ENCODE measurements at places on chromosomes 12 and 14.

- DNase-seq = no peak
These were observed 50.3 kb upstream of the ANP32D start for GRCh38 chr12:48422060-48422459.

- DNase-seq = peak; percentile 68
These were observed 82.4 kb upstream of the RESF1 start for GRCh38 chr12:31876568-31877424.

GRCh38 chr12:69726922-69727321 lies 11.7 kb upstream of the RAB3IP start:
- no peak for DNase-seq

DNA sequence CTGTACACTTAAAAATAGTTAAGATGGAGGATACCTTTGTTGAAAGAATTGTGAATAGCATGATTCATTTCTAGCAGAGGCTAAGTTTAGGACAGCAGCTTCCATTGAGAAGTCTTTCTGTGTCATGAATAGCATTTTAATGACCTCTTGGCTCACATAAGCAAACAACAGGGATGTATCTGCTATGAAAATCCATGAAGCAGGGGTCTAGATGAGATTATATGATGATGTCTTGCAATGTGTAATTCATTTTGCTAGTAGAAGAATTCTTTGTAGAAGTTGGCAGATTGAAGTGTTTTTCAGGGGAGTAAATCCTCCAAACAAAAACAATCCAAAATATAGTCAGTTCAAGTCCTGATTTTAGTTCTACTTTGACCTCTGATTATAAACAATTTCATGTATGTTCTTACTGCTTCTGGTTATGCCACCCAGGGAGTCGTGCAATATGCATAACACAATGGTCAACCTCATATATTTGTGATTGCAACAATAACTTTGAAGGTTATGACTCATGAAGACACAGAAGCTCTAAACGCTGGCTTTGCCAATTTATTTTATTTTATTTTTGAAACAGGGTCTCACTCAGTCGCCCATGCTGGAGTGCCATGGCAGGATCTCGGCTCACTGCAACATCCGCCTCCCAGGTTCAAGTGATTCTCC lies 6.9 kb upstream of the RD3L start:
- no peak for DNase-seq

GRCh38 chr12:62726471-62726980 lies 208.4 kb downstream of the PPM1H start:
- no peak for DNase-seq

DNA sequence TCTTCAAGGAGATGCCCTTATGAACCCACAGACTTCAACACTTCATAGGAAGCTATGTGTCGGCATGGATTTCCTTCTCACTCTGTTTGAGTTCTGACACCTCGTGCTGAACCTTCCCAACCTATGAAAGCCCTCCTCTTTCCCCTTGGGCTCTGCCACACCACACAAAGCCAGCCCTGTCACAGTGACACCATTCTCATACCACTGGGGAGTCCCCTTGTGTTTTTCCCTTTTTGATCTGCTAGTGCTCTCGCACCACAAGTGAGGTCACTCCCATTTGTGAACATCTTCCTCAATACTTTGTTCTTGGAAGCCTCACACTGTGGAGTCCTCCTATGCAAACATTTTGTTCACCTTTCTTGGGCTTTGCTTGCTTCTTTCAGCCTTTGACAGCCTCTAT lies 264.6 kb upstream of the ALG10 start:
- no peak for DNase-seq

- DNase-seq = no peak
These were observed 82.4 kb downstream of the ARF6 start for GRCh38 chr14:49975276-49975675.

GRCh38 chr12:508145-508544 lies 48.4 kb downstream of the B4GALNT3 start:
- peak; percentile 58 for DNase-seq

- DNase-seq = peak; percentile 95
These were observed at the start of gene VCPKMT for GRCh38 chr14:50116181-50116956. Gene VCPKMT (minus strand): TSS chr14:50116572. CDS start chr14:50116552, 20 bp downstream.

- no peak for DNase-seq
These were observed at the start of gene AMHR2 for GRCh38 chr12:53423597-53423996. Gene AMHR2 (plus strand): TSS chr12:53423855. CDS start chr12:53423935, 80 bp downstream.

- no peak for DNase-seq
These were observed 15.3 kb upstream of the NTF3 start for GRCh38 chr12:5416571-5416970.

DNA sequence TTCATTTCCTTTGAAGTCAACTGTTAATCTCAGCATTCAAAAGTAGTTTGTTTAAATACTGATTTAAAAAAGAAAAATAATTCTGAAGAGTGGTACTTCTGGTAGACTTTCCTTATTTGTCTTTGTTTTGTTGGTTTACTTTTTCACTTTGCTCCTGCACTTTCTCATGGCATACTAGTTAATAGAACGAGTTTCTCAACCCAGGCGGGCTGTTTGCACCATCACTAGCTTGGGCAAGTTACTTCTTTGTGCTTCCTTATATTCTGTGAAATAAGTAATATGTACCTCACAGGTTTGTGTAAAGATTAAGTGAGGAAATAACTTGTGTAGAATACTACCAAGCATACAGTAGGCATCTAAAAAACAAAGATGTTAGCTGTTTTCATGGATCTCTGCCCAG lies 45.5 kb downstream of the SLC38A6 start:
- peak; percentile 31 for DNase-seq

- DNase-seq = no peak
These were observed 34.1 kb downstream of the NOC4L start for GRCh38 chr12:132178316-132178715.

DNA sequence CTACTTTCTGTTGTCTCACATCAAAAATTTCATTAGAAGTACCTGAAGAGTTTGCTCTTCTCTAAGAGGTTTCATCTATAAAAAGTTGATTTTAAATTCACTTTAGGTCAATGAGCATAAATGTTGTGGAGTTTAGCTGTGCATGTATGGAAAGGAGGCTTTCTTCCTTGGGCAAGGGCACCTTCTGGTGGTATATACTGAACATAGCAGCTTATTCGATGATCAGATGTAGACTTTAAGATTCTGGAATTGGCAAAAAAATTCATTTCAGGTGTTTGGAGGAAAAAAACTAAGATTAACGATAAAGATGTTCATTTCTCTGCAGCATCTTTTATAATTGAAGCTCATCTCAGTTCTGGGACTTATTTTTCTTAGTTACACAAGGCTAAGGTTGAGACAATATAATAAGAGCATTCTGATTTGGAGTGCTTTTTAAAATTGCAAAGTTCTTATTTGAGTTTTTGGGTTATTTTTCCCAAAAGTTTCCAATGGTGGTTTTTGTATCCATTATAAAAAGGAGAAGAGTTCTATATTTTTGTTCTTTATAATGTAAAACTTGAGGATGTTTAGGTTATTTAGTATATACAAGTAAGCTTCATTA lies 46.8 kb downstream of the TMEM117 start:
- DNase-seq = no peak

- no peak for DNase-seq
These were observed 18.5 kb downstream of the UTP20 start for GRCh38 chr12:101298426-101298825.

DNA sequence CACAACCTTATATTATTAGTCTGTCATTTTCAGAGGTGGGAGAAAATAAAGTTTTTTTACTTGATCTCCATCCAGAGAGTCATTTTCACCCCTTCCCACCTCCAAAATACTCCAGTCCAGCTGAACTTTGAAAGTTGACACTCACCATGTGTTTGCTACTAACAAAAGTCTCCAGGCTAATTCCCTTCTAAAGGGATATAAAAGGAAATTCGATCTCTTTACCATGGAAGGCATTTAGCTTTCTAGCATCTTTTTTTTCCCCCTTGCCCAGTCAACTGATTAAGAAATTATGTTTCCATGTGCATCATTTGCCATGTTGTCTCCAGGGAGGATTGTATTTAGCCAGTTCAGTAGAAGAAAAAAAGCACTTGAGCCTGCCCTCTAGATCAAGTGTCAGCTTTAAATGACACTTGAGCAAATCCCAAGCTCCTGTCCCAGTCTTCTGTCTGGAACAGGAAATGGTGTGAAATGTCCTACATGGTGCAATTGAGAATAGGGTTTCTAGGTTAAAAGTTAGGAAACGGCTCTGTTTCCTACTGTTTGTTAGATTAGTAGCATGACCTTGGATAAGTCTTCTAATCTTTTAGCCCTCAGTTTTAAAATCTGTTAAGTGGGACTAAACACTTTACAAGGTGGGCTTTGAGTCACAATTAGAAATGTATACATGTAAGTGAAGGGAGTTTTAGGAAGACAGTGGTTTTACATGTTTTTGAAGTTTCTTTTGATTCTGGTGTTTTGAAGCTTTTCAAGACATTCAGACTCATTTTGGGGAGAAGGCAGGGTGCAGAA lies 67.2 kb downstream of the GNS start:
- no peak for DNase-seq

GRCh38 chr14:50559990-50560930 lies at the start of gene ATL1:
Gene ATL1 (plus strand): TSS chr14:50560145. CDS start chr14:50560266, 121 bp downstream.
- DNase-seq = peak; percentile 75

GRCh38 chr14:100738704-100739131 lies 12.0 kb downstream of the DLK1 start:
- DNase-seq = no peak

DNA sequence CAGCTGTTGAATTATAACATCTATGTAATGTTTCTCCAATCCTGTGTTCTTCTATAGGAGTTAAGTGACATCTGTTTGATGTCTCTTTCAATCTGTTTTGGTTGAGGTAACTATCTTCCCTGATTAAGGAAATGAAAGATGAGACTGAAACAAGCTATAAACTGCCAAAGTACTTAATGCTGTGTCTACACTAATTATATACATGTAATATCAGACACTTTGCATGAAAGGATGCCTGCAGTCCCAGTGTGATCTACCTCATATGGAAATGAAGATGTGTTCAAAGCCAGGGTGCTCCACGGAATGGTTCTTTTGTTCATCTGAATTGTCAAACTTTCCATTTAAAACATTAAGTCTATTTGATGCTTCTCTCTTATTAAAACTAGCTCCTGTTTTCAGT lies 958.3 kb downstream of the GALC start:
- DNase-seq = no peak

GRCh38 chr14:72932893-72933292 lies 6.6 kb downstream of the DCAF4 start:
- no peak for DNase-seq

DNA sequence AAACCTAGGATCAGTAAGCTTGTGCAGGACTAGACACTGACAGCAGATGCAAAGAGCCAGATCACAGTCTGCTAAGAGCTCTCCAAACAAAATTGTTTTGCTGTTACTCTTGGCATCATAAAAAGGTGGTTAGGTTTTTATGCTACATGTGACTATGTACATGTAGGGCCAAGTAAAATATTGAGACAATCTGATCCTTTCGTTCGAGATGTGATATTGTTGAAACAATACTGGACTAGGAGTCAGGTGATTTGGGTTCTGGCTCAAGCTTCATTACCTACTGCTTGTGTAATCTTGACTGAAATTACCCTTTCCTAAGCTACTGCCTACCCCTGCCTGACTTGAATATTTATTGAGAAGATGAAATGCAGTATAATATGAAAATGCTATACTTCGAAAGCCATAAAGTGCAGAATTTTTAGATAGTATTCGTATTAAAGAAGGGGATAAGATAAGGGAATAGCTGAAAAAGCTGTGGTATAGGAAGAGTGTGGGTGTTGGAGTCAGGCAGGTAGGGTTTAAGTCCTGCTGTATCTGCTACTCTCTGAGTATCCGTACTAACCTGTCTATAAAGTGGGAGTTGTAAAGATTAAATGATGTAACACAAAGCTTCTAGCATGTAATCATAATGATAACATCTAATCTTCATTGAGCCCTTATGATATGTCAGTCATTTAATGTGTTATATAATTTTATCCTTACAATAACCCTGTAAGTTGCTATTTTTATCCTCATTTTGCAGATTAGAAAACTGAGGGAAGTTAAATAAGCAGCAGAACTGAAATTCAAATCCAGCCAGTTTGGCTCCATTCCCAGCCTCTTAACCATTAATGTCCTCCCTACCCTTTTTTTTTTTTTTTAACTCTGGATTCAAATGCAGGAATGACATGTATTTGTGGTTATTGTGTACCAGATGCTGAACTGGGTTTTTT lies 38.6 kb upstream of the ATF1 start:
- DNase-seq = no peak

GRCh38 chr12:130705178-130705822 lies 10.8 kb downstream of the RIMBP2 start:
- DNase-seq = no peak

DNA sequence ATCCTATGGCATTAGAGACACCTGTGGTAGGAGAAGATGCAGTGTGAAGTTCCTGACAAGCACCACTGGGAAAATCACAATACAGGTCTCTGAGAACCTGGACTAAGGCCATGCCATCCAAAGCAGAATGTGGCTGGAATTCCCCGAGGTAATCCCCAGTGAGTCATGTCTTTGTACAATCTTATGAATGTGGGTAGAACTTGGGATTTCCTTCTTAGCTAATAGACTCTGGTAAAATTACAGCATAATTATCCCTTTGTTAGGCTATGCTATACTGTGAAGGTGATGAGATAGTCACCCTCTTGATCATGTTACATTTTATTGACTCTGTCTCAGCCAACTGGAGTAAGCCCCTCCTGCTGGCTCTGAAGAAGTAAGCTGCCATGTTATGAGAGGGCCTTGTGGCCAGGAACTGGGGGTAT lies 224.3 kb upstream of the DCN start:
- no peak for DNase-seq

DNA sequence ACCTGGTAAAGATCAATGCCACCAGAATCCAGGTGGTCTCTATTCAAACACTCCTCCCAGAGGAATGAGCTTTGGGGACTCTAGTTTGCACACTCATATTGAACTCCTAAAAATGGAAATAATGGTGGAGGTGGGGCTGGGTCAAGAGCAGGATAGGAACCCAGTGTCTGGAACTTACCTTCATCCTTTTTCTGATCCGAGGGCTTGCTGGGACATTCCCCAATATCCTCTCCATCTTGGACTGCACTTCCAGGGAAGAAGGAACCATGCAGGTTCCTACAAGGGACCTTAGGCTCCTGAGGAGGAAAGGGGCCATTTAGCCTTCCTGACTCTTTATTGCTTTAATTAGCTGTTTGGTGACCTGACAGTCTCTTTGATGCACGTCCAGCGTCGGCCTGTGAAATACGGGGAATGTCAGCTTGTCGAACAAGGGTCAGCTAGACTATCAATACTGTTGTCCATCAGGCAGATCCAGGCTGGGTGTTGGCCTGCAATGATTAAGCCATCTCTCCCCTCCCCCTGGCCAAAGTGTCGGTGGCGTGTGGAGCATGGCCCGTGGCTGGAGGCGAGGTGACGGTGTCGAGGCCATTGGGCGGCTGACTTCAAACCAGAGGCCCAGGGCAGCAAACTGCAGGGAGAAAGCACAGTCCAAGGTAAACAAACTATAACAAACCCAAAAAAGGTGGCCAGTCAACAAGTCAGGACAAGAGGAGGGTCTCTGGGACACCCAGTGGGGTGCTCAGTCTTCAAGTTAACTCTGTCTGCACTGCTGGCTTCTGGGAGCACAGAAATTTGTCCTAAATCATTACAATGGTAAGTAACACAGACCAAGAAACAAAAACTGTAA lies 405.2 kb upstream of the TBX3 start:
- peak; percentile 27 for DNase-seq

DNA sequence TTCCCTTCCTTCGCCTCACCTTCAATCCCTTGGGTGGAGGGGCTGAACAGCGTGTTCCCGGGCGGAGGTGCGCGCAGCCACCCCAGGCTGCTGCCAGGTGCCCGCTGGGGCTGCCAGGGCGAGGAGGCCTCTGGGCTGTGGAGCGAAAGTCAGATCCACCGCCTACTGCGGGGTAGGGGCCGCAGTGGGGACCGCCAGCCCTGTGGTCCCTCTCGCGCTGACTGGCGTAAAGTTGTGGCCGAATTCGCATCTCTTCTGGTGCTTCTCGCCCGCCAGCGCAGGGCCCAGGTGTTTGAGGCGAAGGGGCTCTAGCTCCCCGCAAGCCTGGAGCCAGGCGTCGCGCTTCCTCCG lies 6.9 kb upstream of the HOXC4 start:
- peak; percentile 79 for DNase-seq

Measured in upper lobe of left lung (tissue), 6 donors.